Heart right ventricle (tissue), 16 donors: ENCODE measurements at places on chromosomes 1 and 21.

DNA sequence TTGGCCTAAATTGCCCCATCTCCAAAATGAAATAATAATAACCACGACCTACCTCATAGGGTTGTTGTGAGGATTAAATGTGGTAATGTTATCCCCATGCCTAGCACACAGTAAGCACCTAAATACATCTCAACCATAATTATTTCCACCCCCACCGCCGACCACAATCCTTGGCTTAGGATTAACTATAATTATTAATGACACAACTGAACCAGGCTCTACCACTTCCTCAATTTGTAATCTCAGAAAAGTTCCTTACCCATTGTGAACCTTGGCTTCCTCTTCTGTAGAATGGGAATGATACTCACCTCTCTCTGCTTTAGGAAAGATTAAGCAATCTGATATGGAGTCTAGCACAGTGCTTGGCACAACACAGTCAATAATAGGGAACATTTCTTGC lies 44.3 kb upstream of the TACSTD2 start:
- DNase-seq, result no peak

DNA sequence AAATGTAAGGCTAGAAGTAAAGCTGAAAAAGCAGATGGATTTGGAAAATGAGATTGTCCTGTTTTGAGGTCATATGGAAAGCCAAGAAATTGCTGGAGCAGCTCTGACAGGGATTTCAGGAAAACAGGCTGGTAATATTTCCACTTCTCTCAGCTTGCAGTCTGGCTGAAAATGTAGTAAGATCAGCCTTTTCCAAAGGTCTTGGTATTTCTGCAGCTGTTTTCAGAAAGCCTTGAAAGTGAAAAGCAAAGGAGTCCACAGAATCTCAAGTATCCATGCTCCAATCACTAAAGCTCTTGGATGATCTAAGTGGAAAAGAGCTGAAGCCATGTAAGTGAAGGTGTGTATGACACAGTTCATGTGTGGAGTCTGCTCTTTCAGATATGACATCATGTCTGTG lies 41.6 kb upstream of the APOBEC4 start:
- no peak for DNase-seq

- no peak for DNase-seq
Measured at GRCh38 chr21:36639769-36640168, 59.1 kb upstream of the SIM2 start.

DNA sequence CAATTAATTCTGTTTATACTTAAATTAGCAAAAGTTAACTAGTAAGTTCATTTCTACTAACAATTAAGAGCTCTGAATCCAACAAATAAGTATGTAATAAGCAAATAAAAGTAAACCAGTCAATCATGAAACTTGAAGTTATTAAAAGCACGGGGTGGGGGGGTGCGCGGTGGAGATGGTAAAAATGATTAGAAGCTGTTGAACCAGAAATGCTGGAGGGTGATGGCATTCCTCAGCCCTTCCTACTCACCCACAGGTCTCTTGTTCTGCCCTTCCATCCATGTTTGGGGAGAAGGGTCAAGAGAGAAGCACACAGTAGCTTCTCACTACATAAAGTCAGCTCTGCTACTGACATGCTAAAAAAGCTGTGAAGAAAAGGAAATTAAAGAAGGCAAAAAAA lies 63.5 kb downstream of the AKT3 start:
- DNase-seq, result no peak

DNA sequence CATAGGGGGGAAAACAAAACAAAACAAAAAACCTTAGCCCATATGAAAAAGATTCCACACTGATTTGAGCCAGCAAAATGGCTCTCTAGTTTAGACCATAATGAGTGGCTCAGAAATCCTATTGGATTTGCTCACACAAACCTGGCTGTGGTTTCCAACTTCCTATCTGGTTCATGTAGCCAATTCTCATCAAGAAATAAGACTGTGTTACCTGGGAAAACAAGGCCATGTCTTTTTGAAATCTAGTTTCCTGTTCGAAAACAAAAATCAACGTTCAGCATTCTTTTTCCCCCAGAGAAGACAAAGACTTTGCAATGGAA lies 69.2 kb downstream of the TBX15 start:
- no peak for DNase-seq

DNA sequence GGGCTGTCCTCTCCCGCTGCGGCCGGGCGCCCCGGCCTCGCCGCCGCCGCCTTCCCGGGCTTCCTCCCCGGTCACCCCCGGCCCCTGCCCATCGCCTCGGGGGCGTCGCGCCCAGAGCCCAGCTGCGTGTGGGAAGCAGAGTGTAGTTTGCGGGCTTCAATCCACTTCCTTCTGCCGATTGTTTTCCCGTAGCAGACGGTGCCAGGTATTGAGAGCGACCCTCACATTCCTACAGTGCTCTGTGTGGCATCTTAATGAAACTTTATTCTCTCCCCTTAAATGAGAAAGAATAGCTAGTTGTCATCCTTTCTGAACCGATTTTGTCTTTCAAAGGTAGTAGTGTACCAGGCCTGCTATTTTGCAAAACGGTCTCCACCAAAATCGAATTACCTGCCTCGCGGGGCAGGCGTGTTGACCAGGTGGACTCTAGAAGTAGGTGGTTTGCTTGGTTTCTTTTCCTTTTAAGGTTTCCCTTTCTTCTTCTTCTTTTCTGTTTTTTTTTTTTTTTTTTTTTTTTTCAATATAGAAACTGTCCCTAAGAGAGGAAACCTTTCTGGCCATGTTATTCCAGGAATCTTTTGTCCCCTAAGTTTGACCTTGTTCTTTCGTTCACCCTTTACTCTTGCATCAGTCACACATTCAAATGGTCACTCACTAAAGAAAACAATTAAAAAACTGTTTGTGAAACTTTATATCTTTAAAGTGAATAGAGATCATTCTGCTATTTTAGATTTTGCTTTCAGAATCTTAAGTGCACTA lies 881 bp downstream of the USP25 start:
- no peak for DNase-seq

DNA sequence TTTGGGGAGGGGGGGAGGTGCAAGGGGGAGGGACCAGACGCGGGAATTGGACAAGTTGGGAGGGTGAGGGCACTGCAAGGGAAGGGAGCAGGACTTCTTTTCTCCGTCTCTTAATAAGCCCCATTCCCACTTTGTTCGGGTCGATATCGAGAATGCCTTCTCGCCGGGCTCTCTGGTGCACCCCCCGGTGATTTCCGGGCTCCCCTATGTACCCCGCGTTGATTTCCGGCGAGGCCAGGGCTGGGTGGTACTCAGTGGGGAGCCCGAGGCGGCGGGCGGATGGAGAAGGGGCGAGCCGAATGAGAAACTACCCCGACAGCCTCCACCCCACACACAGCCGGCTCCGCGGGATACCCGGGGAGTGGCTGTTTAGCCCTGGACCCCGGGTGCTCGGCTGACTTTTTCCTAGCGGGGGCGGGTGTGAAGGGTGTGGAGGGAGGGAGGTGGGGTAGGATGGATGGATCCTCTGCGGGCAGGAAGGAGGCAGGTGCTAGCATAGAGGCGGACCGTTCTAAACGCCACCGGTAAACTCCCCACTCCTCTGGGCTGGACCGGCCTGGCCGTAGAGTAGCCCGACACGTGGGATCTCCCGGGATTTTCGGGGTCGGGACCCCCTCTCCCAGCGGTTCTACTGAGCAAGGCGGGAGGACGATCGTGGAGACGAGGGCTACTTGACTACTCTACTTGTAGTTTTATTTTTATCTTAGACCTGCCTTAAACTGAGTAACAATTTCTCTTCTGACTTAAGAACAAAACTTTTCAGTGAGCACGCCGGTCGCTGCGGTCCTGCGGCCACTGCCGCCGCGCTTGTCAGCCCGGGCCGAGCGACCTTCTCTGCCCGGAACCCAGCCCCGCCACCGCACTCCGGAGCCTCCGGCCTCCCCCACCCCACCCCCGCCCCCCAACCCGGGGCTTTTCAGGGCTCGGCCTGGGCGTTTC lies 1.0 kb downstream of the RNF220 start:
- no peak for DNase-seq

DNA sequence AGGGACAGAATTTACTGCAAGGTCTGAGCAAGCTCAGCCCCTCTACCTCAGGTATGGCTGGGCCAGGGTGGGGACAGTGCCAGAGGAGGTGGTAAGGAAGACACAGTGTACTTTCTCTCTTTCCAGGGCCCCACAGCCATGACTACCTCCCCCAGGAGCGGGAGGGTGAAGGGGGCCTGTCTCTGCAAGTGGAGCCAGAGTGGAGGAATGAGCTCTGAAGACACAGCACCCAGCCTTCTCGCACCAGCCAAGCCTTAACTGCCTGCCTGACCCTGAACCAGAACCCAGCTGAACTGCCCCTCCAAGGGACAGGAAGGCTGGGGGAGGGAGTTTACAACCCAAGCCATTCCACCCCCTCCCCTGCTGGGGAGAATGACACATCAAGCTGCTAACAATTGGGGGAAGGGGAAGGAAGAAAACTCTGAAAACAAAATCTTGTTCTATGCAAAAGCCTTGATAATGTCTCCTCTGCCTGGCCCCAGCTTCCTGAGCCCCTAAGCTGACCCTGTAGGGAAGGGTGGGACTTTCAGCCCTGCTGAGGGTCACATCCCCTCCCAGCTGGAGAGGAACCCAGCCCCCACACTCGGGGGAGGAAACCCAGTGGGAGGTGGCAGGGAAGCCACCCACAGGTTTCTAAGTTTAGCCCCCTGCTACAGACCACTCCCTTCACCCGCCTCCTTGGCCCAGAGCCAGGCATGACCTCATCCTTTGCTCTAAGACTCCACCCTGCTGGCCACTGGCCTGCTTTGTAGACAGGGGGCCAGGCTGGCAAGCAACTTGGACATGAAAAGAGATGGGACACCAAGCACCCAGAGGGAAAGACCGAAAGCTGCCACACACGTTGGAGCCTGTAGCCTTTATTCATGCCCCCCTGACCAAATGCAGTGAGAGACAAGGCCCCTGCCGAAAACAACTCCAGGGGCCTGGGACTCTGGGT lies 6.4 kb downstream of the RHOC start:
- peak; percentile 99 for DNase-seq

- DNase-seq, result peak; percentile 84
Measured at GRCh38 chr1:246002725-246003441, 504.2 kb downstream of the SMYD3 start.

DNA sequence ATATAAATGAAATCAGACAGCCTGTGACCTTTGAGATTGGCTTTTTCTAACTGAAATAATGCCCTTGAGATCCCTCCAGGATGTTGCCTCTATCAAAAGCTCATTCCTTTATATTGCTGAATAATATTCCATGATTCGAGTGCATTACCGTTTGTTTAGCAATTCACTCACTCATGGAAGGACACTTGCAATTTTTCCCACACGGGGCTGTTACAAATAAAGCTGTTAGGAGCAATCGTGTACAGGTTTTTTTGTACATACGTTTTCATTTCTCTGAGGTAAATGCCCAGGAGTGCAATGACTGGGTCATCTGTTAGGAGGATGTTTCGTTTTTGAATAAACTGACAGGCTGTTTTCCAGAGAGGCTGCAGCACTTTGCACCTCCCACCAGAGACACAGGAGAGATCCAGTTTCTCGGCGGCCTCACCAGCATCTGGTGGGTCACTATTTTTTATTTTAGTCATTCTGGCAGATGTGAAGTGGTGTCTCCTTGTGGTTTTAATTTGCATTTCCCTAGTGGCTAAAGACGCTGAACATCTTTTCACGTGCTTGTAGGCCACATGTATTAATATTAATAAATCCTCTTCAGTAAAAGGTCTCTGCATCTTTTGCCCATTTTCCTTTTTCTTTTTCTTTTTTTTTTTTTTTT lies 11.0 kb downstream of the PRDM15 start:
- DNase-seq, result no peak

- DNase-seq, result no peak
Measured at GRCh38 chr1:203521812-203522211, 27.9 kb downstream of the OPTC start.

- DNase-seq, result no peak
Measured at GRCh38 chr1:7252411-7253117, 467.3 kb downstream of the CAMTA1 start.

- DNase-seq, result no peak
Measured at GRCh38 chr1:98355656-98356383, 305.7 kb upstream of the SNX7 start.

GRCh38 chr1:1972976-1973715 lies 30.4 kb downstream of the CFAP74 start:
- no peak for DNase-seq

DNA sequence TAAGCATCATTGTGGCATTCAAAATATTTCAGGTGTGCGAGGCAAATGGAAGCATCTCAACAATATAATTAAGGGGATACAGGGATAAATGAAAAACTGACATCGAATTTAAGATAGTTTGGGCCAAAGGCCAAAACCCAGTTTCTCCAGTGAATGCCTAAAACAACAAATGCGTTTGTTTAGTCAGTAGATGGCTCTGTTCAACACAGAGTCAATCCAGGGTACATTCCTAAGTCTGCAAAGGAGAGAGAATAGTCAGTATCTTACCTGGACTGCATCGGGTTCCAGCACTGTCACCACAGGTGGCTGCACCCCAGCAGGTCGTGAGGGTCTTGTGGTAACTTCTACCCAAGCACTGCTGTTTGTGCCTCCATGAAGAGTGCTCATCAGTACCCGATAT lies 321.1 kb downstream of the KCTD3 start:
- DNase-seq, result no peak
